ENCODE measurements at places on chromosomes 11 and 22.
A peak's percentile ranks its signal among the peaks of the same experiment; 100 is the strongest.

- no peak for DNase-seq
Measured at GRCh38 chr22:46984751-46985506, 222.5 kb downstream of the TBC1D22A start.

DNA sequence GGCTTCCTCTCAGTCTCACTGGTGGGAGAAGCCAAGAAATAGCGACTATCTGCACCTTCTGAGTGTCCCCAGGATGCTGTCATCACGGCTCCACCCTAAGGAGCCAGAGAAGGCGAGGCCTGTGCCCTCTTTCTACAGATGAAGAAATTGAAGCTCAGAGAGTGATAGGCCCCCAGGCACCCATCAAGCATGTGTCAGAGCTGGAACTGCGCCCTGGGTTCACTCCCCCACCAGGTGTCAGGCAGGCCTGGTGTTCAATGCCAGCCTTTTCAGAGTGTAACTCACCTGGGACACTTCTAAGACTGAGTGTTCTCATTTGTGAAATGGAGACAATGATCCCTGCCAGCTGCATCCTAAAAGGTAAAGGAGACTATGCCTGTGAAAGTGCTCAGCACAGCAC, 127.3 kb upstream of the SEZ6L start:
- no peak for DNase-seq

DNA sequence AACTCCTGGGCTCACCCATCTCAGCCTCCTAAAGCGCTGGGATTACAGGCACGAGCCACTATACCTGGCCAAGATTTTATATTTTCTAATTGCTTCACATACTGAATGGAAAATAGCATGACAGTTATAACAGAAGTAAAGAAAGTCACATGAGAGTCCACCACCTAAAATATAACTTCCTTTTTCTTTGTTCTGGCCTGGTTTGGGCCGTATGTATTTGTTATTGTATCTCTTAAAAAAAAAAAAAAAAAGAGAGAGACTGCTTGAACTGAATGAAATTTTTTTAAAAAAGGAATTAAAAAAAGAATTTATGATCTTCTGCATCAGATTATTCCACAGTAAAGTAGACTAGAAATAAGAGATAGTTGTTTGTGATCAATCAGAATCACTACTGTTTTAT, 86.0 kb upstream of the GRIK4 start:
- no peak for DNase-seq

GRCh38 chr11:9838229-9838628, 174.4 kb downstream of the SWAP70 start:
- no peak for DNase-seq

DNA sequence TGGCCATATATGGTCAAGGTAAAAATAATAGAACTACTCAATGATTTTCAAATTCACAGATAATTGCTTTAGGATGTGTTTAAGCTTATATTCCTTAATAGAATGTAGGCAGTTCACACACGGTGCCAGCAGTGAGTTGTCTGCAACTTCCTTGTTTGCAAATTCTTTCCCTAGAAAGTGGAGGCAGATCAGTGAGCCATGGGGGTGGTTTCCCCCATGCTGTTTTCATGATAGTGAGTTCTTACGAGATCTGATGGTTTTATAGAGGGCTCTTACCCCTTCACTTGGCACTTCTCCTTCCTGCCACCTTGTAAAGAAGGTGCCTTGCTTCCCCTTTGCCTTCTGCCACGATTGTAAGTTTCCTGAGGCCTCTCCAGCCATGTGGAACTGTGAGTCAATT, 111.8 kb upstream of the LMO1 start:
- DNase-seq = no peak

DNA sequence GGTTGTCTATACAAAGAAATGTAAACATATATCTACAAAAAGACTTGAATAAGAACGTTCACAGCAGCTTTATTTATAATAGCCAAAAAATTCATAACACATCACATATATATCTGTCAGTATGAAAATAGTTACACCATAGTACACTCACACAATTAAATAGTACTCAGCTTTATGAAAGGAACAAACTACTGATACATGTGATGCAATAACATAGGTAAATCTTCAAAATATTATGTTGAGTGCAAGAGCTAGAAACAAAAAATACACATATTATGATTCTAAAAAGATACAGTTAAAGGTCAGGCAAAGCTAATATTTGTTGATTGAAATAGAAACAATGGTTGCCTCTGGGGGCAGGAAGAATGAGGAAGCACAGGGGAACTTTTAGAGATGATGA, 6.6 kb downstream of the MRGPRX2 start:
- no peak for DNase-seq

- DNase-seq = no peak
Measured at GRCh38 chr22:43314611-43315010, 28.6 kb downstream of the SCUBE1 start.

DNA sequence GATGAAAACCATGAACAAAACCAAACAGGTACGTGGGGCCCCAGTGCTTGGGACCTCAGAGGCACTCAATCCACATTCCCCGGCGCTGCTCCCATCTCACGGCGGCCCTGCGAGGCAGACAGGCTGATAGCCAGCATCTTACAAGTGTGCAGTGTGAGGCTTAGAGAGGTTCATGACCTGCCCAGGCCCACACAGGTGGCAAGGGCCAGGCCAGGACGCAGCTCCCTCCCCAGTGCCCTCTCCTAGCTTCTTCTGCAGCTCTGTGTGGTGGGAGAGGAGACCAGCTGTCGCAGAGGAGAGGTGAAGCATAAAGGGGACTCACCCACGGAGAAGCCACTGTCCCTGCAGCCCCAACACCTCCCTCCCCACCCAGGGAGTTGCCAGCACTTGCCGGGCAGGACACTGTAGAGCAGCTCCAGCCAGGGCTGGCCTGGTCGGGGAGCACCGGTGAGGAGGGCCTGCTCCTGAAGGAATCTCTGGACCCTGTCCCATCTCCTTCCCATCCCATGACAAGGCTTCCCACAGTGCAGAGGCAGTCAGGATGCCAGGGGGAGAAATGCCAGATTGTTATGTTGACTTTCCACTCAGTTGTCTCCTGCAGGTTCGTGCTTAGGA, 92.4 kb upstream of the TMEM45B start:
- no peak for DNase-seq

- no peak for DNase-seq
Measured at GRCh38 chr11:1260023-1260501, 37.2 kb downstream of the MUC5B start.

DNA sequence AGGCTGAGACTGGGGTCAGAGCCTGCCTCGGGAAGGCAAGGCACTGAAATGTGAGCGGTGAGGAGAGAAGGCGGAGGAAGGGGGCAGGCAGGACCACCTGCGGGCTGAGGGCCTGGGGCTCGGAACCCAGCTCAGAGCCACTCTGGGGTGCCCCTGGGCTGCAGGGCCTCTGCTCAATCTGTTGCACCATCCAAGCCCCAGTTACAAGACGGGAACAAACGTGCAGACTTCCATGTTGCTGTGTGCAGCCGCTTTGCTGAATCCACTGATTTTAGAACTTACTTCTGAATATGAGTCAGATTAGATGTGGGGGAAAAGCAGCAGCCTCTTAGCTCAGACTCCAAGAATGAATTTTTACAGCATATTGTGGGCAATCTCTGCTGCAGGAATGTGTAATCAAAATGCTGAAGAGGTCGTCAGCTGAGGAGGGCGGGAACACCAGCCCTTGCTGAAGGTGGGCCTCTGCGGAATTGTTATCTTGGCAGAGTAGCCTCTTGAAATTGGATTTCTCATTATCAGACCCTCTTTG, 21.6 kb downstream of the PARVG start:
- DNase-seq = no peak

DNA sequence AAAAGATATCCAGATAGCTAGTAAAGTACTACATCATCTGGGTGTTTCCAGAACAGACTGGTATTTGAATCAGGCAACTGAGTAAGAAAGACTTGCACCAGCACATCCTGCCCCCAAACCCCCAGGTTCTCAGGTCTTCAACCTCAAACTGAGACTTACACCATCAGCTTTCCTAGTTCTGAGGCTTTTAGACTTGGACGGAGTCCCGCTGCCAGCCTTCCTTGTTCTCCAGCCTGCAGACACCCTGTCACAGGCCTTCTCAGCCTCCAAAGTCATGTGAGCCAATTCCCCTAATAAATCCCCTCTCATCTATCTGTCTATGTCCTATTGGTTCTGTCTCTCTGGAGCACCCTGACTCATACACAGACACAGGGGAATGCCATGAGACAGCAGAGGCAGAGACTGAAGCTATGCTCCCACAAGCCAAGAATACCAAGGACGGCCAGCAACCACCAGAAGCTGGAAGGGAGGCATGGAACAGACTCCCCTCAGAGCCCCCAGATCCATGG, 10.9 kb downstream of the SMCO4 start:
- no peak for DNase-seq

- DNase-seq = no peak
Measured at GRCh38 chr11:126839496-126839895, 161.1 kb downstream of the KIRREL3 start.

- no peak for DNase-seq
Measured at GRCh38 chr22:49628391-49629260, 199.0 kb downstream of the BRD1 start.

GRCh38 chr11:22577854-22578253, 47.8 kb downstream of the FANCF start:
- DNase-seq = no peak

- DNase-seq = no peak
Measured at GRCh38 chr11:64660706-64661105, 62.3 kb downstream of the NRXN2 start.

DNA sequence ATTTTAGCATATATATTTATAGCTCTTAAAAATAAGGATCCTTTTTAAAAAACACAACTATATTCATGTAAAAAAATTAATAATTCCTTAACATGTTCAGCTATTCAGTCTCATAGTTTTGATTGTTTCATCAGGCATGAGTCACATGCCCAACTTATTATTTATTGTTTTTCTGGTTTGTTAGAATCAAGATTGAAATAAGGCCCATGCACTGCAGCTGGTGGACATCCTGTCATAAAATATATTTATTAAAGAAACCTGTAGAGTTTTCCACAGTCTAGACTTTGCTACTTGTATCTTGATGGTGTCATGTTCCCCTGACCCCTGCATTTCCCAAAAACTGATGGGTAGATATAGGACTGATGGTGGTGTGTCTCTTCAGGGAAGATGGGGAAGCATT, 77.4 kb downstream of the PARVA start:
- no peak for DNase-seq

GRCh38 chr11:72114570-72114969, 2.1 kb upstream of the ANAPC15 start:
- DNase-seq = no peak

DNA sequence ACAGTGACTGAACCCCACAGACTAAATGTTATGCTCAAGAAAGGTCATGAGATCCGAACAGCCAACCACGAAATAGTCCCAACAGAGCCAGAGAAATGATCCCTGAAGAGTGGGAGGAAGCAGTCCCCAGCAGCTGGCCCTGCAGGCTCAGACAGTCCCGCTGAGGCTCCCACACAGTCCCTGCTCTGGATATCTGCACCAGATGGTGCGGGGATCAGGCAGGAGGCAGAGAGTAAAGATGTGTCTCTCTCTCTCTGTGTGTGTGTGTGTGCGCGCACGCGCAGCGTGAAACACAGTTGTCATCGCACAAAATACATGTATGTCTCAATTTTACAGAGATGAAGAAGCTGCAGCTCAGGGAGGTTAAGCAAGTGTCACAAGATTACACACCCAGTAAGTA, 27.9 kb downstream of the GUCY1A2 start:
- no peak for DNase-seq

GRCh38 chr22:48842976-48843375, 984.7 kb downstream of the BRD1 start:
- DNase-seq = no peak

DNA sequence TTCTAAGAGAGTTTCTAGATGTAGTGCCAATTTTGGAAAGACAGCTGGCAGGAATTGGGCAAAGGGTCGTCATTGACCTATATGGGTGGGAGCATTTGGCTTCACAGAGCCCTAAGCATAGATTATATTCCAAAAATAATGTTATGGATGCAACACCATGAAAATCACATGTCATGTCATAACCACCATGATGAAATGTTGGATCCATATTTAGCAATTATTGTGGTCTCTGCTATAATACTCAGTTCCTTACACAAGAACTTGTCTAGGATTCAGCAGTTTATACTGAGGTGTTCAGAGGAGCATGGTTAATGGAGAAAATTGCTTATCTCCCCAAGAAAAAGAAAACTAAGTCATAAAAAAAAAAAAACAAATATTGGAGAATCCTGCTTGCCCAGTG, 31.6 kb downstream of the NTM start:
- no peak for DNase-seq

- DNase-seq = no peak
Measured at GRCh38 chr22:39220890-39221850, 23.6 kb downstream of the PDGFB start.

DNA sequence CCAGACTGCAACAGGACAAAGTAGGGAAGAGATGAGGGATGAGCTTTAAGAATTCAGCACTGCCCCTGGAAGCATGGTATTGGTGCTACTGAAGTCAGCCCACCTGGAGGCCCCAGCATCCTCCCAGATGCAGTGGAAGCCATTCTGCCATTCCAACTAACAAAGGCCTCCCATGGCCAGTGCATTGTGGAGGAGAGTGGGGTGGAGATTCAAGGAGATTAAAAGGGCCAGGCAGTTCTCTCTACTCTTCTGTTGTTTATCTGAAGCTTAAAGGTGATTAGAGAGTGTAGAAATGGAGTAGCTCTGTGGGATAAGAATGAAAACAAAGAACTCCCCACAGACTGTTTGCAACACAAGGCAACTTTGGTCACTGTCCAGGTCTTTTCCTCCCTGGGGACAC, 24.1 kb upstream of the TSKU start:
- no peak for DNase-seq

DNA sequence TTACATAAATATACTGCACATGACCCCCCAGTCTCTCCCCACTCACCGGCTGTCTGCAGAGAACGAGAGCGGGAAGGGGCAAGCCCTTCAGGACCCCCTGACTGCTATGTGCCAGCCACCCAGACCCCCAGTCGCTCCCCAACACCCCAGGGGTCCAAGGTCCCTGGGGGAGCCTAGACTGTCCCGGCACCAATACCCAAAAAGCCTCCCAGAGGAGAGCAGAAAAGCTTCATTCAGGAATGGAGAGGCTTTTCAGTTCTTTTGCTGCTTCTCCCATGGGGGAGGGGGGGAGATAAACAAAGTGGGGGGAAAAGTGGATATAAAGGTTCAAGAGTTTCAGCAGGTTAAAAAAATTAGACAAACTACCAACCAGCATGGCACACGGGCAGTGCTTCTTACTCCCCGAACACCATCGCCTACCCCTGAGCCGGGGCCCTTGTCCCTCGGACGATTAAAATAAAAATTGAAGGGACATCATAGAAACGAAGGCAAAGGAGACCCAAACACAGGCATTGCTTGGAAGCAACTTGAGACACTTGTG, 1.3 kb downstream of the CSNK1E start:
- peak; percentile 40 for DNase-seq

DNA sequence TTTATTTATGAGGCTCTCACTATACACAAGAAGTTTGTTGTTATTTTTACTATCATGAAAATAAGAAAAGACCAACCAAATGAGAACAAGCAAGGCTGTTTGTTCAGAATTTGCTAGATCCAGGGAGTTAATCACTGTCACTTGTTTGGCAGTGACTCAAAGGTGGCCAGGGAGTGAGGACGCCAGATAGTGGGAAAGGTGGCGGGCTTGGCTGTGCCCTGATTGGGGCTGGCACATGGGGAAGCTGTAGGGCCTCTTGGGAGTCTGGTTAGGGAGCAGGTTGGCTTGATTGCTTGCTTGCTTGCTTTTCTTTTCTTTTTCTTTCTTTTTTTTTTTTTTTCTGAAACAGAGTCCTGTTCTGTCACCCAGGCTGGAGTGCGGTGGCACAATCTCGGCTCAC, 53.1 kb upstream of the SLC22A12 start:
- DNase-seq = no peak

GRCh38 chr11:128734103-128734831, 40.4 kb downstream of the FLI1 start:
- no peak for DNase-seq

GRCh38 chr22:20022978-20023613, 2.2 kb downstream of the TANGO2 start:
- DNase-seq = no peak

All from nucleus accumbens (tissue), 56 donors.